ENCODE measurements at places on chromosomes 16 and 17. TPM values are rescaled to one million over a fixed set of nuclear protein-coding genes. Genes with fewer than 3 reads are reported as not detected.

MMP25 gene
- total RNA-seq, result 19.8 TPM

SP6 gene
- total RNA-seq, result not detected

GRCh38 chr16:69709456-69710084, 16.8 kb downstream of the NQO1 start:
- DNase-seq, result peak; percentile 36

DNA sequence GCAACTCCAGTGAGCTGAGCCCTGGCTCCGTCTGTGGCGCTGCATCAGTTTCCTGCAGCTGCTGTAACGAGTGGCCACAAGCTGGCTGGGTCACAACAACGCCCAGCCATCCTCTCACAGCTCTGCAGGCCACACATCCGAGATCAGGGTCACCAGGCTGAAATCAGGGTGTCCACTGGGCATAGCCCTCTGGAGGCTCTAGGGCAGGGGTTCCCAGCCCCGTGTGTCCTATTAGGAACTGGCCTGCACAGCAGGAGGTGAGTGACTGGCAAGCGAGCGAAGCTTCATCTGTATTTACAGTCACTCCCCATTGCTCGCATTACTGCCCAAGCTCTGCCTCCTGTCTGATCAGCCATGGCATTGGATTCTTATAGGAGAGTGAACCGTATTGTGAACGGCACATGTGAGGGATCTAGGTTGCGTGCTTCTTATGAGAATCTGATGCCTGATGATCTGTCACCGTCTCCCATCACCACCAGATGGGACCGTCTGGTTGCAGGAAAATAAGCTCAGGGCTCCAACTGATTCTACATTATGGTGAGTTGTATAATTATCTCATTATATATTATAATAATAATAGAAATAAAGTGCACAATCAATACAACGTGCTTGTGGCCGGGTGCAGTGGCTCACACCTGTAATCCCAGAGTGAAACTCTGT, 176.5 kb downstream of the SEC14L1 start:
- no peak for DNase-seq

ZNF200 gene
- total RNA-seq, result 12.1 TPM

Data from activated CD4-positive, alpha-beta T cell treated with anti-CD3 and anti-CD28 coated beads, Interleukin-2, amount 10 ng/mL, durations not matched to agents 7 days and 5 days (primary cell).